ENCODE measurements at places on chromosomes 1 and 21.

DNA sequence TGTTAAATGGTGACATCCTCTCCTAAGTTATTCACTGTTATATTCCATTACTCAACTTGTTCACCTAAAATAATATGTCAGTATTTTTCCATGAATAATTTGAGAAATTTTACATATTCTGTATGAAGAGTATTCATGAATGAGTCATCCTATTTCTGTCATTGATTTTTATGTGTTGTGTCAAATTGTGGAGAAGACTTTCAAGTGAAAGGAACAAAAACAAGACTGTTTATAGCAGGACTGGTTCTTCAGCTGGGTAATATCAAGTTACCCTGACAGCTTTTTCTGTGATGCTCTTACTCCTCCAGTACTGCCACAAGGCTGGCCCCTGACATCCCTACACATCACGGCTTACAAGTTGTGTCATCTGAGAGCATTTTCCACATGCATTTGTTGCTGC, 847.7 kb downstream of the NCAM2 start:
- no peak for DNase-seq

GRCh38 chr1:222644636-222644980, 26.7 kb downstream of the MIA3 start:
- DNase-seq = no peak

DNA sequence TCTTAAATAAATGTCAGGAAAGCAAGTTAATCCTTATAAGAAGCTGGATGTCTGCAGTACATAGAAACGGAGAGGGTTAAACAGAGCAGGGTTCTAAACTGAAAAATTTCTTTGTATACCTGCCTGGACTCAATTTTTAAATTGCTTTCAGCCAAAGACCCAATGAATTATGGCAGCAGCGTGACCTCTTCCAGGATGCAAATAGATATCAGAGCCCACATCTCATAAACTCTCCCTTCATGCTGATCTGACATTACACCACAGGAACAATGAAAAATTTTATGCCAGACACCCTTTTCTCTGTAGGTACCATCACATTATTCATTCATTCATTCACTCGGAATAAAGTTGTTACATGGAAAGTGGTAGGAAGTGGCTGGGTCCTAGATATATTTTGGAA, 236.4 kb downstream of the NUF2 start:
- no peak for DNase-seq

DNA sequence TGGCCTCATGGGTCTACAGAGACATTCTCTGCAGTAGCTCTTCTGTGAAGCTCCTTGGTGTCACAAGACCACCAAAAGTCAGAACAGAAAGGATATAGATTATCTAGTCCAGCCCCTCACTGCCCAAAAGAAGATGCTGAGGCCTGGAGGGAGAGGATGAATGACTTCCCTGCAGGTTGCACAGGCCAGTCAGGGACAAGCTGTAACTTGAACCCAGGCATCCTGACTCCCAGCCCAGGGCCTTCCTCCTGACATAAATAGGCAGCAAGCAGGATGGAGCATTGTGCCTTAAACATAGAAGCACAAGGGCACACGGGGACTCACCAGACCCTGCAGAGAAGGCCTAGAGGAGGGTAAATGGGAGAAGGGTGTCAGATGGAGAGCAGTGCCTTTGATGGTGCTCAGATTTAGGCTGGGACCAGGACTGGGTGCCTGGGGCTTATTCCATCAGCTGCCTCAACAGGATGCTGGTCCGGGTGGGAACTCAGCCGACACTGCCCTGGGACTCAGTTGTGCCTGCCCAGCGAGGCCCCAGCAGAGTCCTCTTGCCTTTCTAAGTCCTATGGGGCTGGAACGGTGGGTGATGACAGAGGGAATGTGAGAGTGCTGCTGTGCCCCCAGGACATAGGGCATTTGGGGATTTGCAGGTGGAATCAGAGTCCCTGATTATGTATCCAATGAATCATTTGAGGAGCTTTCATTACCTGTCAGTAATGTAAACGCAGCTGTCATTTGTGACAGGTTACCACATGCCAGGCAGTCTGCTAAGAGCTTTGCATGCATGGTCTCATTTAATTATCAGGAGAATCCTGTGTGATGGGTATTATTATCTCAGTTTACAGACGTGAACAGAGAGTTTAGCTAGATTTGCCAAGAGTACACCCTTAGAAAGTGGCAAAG, 13.2 kb downstream of the S100A7A start:
- no peak for DNase-seq

DNA sequence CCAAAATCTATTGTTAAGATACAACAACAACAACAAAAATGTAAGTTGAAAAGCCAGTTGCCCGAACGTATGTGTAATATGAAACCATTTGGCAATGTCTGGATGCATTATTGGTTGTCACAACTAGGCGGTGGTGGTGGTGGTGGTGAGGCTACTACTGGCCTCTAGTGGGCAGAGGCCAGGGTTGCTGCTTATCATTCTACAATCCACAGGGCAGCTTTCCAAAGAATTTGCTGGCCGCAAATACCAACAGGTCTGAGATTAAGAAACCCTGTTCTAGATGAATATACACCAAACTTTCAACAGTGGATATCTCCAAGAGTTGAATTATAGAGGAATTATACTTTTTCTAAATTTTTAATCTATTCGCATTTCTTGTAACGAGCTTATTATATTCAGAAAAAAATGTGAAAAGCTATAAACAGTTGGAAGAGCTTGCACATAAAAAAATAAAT, 26.8 kb upstream of the ZNF697 start:
- DNase-seq = no peak

GRCh38 chr21:29033871-29034270, 9.4 kb downstream of the USP16 start:
- no peak for DNase-seq

- DNase-seq = no peak
These were observed 38.1 kb upstream of the SYT14 start for GRCh38 chr1:209899948-209900347.

- peak; percentile 43 for DNase-seq
These were observed 9.4 kb downstream of the MORN1 start for GRCh38 chr1:2381741-2382620.

DNA sequence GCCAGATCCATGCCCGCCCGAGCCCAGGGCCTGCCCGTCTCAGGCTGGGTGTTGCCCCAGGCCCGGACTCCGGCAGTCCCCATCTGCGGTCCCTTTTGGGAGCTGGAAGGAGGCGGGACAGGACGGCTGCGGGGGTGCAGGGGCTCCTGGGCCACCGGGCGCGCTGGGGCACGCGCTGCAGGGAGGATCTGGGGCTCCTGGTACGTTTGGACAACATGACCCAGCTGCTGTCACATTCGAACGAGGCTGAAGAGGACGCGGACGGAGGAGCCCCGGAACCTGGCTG, 6.6 kb upstream of the CALML6 start:
- no peak for DNase-seq

- DNase-seq = no peak
These were observed 138.5 kb downstream of the TNR start for GRCh38 chr1:175604942-175605286.

DNA sequence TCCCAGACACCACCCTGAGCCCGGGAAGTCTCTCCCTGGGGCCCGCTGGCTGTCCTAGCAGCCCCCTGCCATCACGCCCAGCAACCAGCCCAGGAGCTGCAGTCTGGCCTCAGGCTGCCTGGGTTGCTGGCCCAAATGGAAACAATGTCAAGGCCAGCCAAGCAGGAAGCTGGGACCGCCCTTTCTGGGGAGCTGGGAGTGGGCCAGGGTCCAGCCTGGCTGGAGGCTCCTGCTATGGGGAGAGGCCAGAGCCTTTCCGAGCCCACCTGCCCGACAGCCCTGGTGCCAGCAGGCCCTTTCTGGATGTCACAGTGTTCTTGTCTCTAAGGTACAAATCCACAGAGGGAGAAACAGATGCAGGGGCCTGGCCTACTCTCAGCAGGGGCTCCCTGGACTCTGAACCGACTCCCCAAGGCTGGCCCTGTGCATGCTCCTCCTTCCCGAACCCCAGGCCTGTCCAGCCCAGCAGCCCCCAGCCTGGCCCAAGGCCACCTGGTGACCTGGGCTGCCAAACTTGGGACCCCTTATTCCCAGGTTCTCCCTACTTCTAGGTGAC, 1.2 kb upstream of the MMEL1 start:
- DNase-seq = no peak

DNA sequence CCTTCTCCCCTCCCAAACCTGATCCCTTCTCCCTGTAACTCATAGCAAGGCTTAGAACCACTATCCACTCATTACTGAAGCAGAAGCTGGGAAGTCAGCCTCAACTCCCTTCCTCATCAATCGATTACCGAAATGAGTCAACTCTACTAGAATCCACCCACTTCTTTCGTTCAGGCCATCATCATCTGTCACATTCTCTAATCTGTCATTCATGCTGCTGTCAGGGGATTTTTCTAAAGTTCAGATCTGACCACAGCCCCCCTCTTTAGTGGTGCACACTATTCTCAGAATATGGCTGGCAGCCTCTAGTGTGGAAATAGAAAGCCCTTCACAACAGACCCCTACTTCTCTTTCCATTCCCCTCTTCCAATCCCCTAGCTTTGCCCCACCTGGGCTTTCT, 5.1 kb downstream of the NT5C1A start:
- peak; percentile 15 for DNase-seq

DNA sequence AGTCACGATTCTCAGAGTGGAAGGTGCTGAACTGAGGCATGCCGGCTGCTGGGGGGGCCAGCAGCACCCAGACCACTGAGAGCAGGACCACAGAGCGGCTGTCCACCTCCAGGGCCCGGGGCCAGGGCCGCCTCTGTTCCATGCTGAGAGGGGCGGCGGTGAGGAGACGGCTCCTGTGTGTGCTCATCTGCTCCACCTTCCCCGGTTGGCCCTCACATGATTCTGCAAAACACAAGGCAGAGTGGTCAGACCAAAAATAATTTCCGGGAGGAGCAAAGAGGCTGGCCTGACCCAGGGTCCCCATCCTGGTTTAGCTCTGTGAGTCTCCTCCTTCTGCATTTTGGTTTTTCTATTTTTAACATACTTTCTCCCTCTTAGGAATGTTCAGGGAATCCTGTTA, 26.4 kb downstream of the PLXNA2 start:
- no peak for DNase-seq

DNA sequence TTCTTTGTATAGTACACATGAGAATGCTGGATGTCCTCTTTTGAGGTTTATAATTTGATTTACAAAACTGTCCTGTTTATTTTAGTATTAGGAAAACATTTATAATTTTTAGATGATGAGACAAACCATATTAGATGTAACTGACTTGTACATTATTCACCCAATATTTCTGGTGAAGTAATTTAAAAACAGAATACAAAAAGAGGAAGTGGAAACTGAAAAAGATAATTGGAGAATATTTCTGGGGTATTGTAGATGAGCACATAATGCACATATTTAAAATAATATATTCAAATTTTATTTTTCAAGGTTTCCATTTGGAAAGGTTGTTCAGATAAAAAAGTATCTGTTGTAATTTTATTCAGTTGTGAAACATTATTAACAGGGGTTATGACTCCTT, 40.7 kb downstream of the XPR1 start:
- no peak for DNase-seq

- DNase-seq = no peak
These were observed 3.3 kb upstream of the LSM10 start for GRCh38 chr1:36400825-36401601.

GRCh38 chr21:36122977-36123376, 11.9 kb upstream of the CBR3 start:
- no peak for DNase-seq

DNA sequence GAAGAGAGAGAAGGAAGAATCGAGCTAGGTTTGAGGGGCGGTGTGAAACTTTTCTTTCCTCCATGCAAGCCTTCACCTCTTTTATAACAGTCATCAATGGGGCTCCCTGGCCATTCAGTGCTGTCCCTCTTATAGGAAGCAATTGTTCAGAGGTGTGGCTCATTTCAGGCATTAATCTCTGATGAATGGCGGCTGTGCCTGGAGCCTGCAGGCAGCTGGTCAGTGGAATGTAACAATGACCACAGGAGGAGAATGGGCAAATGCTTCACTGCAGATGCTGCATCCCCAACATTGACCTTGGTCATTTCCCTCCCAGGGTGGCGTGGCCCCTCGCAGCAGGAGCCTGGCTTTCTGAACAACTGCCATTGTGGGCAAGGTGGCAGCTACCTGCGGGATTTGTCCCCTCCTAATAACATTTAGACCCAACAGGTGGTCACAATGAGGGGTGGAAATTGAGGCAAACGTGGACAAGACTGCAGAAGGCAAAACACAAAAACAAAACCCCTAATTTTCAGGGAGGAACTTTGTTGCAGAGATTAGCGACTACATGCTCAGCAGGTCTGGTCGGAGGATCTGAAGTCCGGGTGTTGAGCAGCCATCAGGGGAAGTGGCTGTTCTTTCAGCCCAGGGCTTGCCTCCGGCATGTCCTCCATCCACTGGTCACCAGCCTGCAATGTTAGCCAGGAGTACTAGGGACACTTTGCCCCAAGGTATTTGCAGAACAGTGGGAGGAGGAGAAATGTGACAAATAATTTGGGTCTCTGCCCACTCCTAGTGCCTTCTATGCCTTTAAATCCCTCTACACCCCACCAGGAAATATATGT, 97.3 kb upstream of the PAXBP1 start:
- DNase-seq = no peak

DNA sequence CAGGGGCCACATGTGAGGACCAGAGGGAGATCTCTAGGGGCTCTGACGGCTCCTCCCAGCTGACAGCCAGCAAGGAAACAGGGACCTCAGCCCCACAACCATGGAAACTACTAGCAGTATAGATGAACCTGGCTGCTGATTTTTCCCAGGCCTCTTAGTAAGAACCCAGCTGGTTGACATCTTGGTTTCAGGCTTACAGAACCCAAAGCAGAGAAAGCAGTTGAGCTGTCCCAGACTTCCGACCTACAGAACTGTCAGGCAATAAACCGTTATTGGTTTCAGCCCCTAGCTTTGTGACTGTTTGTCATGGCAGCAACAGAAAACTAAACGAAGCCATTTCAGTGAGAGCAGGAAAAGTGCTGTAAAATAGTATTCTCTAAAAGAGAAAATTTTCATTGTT, 36.4 kb downstream of the ETS2 start:
- no peak for DNase-seq

- DNase-seq = no peak
These were observed 722 bp upstream of the PODN start for GRCh38 chr1:53061123-53061858.

GRCh38 chr1:243267914-243268653, 12.2 kb downstream of the SDCCAG8 start:
- DNase-seq = no peak

DNA sequence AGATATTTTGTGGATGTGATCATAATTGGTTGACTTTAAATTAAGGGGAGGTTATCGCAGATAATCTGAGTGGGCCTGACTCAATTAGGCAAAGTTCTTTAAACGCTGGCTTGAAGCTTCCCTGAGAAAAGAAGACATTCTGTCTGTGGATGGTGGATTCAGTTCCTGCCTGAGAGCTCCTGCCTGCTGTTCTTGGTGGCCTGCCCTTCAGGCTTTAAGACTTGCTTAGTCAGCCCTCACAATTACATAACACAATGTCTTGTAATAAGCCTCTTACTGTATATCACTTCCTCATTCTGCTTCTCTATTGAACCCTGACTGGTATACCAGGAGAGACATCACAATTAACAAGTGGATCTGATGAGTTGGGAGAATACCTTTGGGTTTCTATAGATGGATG, 50.2 kb downstream of the KCNJ6 start:
- DNase-seq = no peak

- no peak for DNase-seq
These were observed 4.9 kb upstream of the OTUD3 start for GRCh38 chr1:19877181-19877750.

All from activated naive CD8-positive, alpha-beta T cell treated with anti-CD3 and anti-CD28 coated beads, Interleukin-2, amount 50 U/mL, for 16 hours (primary cell).